ENCODE measurements at places on chromosomes 13 and 19.

DNA sequence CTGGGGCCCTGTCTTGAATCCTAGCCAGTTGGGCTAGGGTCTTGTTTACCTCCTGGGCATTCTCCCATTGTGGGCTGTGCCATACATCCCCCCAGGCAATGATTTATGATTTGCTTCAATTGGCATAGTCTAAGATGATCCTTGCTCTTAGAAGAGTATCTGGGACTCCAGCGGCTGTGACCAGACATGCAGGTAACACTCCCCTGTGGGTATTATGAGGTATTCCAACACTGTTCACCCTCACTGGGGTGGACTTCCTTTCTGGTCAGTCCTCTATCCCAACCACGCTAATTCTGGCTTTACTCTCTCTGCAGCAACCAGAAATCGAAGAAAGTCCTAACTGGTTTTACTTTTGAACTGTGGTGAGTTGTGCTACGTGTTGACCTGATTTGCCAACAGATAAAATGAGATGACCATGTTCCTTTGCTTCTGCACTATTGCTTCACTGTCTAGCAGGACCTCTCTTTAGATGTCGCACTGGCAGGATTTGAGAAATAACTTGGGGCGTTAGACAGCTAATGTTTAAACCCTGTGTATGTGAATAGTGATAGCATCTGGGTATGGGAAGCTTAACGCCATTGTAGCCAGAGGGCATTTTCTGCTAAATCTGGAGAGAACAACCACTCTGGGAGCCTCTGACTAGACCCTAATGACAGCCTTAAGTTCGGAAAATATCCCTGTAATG lies 6.7 kb upstream of the LRCH1 start:
- no peak for DNase-seq

GRCh38 chr19:10565028-10565566 lies 713 bp downstream of the KRI1 start:
- no peak for DNase-seq

- DNase-seq: no peak
These were observed 54.0 kb upstream of the TPM4 start for GRCh38 chr19:16022251-16022650.

DNA sequence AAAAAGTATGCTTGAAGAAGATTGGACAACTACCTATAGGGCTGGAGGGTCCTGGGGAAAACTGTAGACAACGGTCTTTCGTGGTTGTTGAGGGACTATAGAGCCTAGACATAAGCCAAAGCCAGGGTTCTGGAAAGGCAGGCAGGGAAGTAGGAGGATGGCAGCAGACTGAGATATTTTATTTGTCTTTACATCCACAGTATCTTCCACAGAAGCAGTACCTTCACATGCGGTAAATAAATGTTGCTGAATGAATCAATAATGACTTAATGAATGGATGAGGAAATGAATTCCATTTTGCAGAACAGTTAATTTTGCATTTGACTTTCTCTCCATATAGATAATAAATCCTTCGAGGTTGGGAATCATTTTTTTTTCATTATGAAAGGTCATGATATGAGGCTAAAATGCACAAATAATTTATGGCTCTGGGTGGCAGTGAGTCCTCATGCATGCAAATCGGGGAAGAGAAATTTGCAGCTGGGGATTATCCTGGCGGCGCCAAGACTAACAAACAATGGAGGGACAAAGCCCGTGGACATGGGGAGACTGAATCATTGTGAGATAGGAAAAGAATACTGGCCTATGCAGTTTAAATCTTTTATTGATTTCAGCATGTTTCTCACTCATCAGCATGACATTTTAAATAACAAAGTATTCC lies 102.0 kb downstream of the ERCC5 start:
- no peak for DNase-seq

DNA sequence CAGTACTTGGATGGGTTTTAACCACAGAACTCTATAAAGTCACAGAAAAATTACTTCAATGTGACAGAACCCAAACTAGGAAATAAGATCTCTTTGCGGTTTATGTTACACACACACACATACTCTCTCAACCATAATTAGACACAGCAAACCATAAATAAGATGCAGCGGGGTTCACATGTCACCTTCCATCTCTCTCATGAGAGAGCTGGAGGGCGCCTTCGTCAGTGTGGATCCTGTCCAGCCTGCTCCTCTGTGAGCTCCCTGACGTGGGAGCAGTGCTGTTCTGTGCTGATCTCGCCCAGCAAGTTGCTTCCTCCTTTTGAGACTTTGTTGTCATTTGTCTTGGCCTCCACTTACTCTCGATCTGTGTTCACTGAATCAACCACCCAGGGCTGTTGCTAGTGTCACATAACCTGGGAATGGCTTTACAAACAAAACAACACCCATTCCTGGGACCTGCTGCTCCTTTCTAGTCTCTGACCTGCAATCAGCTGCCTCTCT lies 204.9 kb upstream of the KL start:
- no peak for DNase-seq

DNA sequence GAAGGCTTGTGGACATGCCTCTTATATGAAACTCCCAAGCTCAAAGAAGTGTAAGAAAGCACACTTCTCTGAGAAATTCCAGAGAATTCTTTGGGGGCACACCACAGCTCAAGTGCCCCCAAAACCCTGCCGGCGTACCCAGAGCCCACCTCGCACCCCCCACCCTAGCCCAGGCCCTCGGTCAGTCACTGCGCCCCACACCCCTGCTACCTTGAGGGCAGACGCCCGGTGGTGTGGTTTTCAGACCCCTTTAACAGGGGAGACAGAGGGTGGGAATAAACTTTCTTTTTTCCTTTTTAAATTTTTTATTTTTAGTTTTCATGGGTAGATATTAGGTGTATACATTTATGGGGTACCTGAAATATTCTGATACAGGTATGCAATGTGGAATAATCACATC lies 29.5 kb downstream of the PEPD start:
- DNase-seq: no peak

DNA sequence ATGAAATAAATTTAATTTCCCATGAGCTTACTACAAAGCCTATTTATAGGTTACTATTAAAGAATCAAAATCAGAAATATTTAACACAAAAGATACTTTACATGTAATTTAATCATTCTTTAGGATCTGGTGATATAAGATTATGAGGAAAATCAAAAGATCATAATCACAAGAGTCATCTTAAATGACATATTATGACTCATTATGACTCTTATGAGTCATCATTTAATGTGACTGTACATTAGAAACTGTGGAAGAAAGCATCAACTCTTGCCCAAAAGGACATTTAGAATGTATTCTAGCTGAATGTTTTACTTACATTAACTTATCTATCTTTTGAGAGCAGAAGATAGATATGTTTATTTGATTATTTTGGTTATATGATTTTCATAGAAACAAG lies 458.6 kb downstream of the DCT start:
- no peak for DNase-seq

DNA sequence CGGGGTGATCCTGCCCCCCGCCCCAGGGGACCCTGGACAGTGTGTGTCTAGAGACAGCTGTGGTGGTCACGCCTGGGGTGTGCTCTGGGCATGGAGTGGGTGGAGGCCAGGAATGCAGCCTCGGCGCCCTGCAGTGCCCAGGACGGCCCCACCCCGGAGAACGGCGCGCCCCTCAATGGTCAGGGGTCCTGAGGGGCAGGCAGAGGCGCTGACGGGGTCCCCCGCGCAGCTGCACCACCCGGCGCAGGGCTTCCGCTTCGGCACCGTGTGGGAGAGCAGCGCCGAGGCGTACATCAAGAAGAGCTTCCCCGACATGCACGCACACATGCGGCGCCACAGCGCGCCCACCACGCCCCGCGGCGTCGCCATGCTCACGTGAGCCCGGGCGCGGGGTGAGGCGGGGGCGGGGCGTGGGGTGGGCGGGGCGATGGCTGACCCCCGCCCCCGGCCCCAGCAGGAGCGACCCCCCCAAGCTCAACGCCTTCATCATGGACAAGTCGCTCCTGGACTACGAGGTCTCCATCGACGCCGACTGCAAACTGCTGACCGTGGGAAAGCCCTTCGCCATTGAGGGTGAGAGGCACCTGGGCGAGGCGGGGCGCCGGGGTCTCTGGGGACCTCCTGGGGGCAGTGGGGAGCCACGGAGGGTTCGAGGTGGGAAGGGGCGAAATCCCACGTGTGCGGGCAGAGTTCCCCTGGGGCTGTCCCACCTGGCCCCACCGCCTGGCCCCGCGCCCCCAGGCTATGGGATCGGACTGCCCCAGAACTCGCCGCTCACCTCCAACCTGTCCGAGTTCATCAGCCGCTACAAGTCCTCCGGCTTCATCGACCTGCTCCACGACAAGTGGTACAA lies 7.4 kb downstream of the GRIN3B start:
- DNase-seq: no peak

- no peak for DNase-seq
These were observed 11.4 kb downstream of the CARD8 start for GRCh38 chr19:48244281-48244680.

DNA sequence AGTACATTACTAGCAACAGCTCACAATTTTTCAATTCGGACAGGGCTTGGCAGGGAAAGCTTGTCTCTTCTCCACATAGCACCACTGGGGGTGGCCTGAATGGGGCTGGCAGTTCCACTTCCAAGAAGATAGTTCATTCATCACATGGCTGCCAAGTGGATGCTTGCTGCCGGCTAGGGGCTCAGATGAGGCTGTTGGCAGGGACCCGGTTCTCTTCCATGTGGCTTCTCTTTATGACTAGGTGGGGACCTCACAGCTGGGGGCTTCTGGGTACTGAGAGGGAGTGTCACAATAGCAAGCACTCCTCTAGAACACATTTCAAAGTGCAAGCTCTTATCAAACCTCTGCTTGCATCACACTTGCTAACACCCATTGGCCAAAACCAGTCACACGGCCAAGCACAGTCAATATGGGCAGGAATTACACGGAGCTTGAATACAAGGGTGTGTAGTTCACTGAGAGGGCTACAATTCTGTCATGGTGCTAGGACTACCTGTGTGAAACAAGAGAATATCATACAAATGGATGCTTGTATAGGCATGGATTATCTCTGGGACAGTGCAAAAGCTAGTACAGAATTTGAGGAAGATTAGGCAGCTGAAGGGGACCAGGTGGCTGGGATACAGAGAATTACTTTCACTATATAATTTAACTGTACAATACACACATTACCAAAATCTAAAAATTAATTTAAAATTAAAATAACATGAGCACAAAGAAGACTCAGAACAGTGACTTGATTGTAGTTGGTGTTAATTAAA lies 32.3 kb downstream of the ATP7B start:
- no peak for DNase-seq

GRCh38 chr19:30968210-30968609 lies 381.0 kb downstream of the TSHZ3 start:
- DNase-seq: no peak

DNA sequence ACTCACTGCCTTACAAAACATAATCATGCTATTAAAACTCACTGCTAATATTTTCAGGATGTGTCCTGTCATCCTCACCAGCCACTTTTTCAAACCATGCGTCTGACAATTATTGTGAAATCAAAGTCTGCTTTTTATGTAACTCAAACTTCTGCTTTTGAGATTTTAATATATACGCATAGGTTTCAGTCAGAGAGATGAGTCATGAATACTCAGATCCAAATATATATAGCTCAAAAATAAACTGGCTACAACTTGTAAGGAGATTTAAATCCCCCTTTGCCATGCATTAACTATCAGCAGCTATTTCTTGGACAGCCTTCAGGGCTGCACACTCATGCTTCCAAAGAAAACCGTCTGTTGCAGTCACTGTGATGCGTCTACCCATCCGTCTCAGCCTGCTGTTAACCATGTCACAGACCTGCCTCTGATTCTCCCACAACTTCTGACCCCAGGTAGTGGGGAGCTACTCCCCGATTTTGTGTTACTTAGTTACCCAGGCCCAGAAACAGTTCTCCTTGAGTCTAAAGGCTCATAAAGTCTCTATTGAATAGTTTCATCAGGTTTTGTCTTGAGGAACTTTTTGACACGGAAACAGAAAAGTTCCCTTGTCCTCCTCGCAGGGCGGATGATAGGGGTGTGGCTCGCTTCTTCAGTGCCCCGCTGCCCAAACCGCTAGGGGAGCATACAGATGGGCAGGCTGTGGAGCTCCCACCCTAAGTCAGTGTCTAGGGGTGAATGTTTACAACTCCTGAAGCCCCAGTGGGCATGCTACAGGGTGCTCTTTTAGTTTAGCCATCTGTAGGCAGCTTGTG lies 33.8 kb upstream of the SGCG start:
- DNase-seq: no peak

- DNase-seq: no peak
These were observed 174.5 kb downstream of the TBC1D4 start for GRCh38 chr13:75307370-75307949.

DNA sequence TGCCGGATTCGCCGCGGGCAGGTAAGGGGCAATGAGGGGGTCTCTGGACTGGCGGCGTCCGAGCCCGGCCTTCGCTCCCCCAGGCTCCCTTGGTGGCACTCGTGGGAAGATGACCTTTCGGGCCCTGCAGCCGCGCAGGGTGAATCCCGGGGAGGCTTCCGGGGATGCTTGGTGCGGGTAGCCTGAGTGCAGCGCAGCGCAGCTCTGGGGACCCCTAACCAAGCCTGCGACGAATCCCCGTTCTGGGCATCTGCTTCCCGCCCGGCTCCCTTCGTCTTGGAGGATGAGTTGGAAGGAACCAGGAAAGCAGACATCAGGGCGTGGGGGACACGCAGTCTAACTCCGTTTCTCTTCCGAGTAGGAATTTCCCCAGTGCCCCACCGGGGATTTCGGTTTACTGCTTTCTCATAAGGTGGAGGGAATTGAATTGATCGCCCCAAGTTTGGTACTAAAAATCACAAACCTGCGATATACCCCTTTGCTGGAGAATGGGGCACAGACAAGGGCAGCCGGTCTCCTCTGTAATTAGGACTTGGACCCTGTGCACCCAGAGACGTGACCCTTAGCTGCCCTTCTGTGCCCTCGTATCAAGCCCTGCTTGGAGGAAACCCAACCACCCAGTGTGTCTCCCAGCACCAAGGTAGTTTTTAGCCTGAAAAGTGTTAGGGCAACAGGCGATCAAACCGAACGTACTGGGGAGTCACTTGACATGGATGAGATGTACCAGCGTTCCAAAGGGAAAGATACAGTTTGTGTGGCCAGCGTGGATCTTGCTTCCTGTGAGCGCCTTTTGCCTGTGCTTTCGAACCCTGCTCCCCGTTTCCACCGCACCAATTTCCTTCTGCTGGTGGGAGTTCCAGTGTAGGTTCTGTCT lies 1.0 kb downstream of the GPC5 start:
- no peak for DNase-seq

DNA sequence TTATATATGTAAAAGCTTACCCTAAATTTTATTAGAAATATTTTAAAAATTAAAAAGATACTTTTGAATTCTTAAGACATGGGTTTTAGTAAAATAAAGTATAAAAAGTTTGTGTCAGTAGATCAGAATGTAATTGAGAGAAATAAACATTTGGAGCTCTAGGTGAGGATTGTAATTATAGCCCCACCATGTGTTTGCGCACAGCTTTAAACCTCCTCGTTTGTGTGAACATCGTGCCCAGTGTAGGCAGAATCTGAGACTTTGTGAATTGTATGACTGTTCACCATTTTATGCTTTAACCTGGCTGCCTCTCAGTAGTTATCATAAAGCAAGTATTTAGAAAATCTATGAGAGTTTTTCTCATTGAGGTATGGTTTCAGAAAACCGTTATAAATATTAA lies 29.1 kb downstream of the CUL4A start:
- no peak for DNase-seq

- DNase-seq: no peak
These were observed 991.2 kb downstream of the UQCRFS1 start for GRCh38 chr19:28221736-28222135.

GRCh38 chr13:77415253-77416071 lies 88.6 kb upstream of the MYCBP2 start:
- DNase-seq: no peak

- DNase-seq: no peak
These were observed 19.8 kb upstream of the ISYNA1 start for GRCh38 chr19:18457483-18458331.

GRCh38 chr19:29482855-29483640 lies 42.7 kb upstream of the VSTM2B start:
- no peak for DNase-seq

- DNase-seq: no peak
These were observed 53.6 kb downstream of the GADD45B start for GRCh38 chr19:2529473-2529918.
